ENCODE measurements at places on chromosomes 16 and 17.

DNA sequence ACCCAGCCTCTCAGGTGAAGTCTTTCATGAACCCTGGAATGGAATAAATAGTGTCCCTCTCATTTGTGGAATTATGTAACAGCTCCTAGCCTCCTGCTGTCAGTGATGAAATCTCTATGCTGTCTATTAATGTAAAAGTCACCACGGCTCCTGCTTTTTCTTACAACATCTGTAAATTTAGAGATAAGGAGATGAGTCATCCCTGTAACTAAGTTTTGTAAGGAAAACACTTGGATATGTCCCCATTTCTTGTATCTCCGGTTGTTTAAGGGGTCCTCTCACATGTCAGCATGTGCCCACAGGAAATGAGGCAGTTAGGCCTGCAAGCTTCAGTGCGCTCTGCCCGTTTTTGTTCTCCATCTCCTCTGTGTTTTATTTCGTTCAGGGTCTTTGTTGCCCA is 2.8 kb upstream of the NAT9 start:
- DNase-seq: no peak

- no peak for DNase-seq
These were observed 34.4 kb upstream of the ZNF750 start for GRCh38 chr17:82874011-82874835.

- DNase-seq: no peak
These were observed 1403.8 kb upstream of the GOT2 start for GRCh38 chr16:60137891-60138290.

DNA sequence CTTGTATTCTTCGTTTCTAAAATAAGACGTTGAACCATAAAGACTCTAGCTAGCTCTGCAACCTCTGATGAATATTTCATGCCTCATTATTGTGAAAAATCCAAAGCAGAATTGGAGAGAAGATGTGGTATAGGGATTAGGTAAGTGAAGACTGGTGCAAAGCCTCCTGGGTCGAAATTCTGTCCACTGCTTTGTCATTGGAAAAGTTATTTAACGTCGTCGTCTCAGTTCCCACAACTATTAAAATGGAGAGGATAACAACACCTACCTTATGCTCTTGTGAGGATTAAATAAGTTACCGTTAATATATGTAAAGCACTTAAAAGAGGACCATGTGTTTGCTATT is 1.4 kb upstream of the PRPSAP2 start:
- DNase-seq: no peak

DNA sequence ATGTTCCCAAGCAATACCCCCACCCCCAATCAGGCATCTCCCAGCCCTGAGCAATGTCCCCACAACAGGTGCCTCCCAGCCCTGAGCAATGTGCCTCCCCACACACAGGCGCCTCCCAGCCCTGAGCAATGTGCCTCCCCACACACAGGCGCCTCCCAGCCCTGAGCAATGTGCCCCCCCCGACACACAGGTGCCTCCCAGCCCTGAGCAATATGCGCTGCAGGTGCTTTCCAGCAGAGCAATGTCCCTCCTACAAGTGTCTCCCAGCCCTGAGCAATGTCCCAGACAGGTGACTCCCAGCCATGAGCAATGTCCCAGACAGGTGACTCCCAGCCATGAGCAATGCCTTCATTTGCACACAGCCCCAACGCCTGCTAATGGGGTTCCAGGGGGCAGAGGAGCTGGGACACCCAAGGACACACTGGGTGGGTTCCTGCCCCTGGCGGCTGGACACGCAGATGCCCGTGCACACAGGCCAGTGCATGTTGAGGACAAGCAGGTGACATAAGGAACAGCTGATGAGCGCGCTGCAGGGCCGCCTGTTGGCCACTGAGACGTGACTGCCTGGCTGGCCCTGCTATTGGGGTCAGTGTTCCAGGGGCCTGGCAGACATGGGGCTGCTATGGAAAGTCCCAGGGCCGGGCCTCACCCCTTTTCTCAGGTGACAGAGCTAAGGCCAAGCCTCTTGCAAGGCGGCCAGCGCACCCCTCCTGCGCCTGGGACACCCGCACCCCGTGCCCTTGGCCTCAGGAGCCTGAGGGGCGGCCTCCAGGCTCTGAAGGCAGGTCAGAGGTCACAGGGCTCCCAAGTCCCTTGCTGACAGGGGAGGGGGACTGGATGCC is 26.9 kb upstream of the PABPN1L start:
- no peak for DNase-seq

DNA sequence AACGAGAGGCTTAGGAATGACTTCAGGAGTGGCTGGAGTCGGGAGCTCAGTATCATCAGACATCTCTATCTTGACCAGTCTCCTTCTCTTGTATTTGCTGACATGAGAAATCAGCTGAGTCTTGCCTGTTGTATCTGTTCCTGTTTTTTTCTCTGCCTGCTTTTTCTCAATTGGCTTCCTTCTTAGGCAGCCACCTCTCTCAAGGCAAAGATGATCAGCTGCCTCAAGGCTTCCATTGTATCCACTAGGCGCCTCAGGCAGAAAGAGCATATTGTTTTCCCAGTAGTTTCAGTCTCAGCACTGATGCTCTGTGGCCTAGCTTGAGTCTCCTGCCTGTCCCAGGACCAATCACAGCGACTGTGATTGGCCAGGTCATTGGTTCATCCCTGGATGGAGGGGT is 306.2 kb downstream of the CPPED1 start:
- DNase-seq: no peak

- DNase-seq: no peak
These were observed 26.9 kb downstream of the IRX5 start for GRCh38 chr16:54957403-54958166.

DNA sequence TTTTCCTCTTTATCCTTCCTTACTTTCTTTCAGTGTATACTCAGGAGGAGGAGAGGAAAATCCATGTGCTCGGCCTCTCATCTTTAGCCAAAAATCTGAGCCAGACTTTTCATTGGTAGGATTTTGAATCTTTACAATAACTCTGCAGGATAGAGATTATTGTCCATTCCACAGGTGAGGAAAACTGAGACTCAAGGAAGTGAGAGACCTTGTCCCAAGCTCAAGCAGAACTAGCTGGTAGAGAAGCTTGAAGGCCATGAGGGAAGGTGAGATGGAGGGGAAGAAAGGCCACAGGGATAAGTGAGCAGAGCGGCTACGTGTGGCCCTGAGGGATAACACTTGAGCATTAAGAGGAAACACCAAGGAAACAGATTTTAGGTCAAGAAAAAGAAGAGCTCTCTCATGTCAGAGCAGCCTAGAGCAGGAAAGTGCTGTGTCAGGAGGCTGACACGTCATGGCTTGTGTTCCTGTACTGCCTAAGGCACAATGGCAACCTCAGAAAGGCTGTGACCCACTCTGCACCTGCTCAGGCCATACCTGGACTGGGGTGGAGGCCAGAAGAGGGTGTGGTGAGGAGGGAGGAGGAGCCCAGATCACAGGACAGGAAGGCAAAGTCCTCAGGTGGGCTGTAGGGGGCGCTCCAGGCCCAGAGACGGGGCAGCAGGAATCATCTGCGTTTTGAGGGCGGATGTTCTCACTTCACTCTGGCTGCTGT is 11.9 kb downstream of the MT4 start:
- no peak for DNase-seq

- DNase-seq: no peak
These were observed 32.5 kb downstream of the USP32 start for GRCh38 chr17:60359415-60359814.

GRCh38 chr17:60383379-60383778 is 8.6 kb downstream of the USP32 start:
- no peak for DNase-seq
